Erythroblast (primary cell): ENCODE measurements at places on chromosomes 5 and 9.

GRCh38 chr9:28105001-28105400, 531.7 kb upstream of the C9orf72 start:
- no peak for DNase-seq

- DNase-seq, result no peak
Observed at GRCh38 chr5:118675247-118675646, 313.1 kb downstream of the DTWD2 start.

DNA sequence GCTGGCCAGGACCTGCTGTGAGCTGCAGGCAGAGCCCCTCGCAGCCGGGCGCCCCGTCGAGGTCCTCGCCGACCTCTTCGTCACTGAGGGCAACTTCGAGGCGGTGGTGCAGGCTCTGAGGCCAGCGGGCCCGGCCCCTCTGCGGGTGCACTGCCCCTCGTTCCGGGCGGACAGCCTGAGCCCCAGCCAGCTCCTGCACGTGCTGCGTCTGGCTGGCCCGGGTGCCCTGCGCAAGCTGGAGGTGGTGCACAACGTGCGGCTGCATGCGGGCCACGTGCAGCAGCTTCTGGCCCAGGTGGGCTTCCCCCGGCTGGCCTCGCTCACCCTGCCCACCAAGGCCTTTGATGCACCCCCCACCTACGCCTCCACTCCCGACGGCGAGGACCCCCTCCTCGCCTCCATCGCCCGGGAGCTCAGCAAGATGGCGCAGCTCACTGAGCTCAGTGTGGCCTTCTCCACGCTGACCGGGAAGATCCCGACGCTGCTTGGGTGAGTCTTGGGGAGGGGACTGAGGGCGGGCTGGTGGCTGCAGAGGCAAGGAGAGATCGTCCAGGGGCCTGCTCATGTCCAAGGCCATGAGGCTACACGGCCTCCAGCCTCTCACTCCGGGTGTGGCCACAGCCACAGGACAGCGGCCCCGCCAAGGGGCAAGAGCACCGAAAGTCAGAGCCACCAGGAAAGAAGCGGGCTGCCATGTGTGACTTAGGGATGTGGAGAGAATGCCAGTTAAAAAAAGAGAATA, 825 bp downstream of the LRRC14B start:
- no peak for DNase-seq

DNA sequence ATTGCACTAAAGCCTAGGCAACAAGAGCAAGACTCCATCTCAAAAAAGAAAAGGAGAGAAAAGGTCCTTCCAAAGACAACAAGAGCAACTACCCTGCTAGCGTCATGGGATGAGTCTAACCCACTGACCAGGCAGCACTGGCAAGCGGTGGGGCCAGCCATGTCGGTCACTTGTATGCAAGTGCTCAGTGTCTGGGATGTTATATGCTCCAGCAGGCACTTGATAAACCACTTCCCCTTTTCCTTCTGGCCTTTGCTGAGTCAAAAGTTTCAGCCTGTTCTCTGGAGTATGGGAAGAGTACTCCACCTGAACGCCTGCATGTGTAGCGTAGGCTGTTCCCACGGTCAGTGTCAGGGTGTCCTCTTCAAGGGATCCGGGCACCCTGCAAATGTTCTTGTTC, 9.2 kb upstream of the MXD3 start:
- no peak for DNase-seq

DNA sequence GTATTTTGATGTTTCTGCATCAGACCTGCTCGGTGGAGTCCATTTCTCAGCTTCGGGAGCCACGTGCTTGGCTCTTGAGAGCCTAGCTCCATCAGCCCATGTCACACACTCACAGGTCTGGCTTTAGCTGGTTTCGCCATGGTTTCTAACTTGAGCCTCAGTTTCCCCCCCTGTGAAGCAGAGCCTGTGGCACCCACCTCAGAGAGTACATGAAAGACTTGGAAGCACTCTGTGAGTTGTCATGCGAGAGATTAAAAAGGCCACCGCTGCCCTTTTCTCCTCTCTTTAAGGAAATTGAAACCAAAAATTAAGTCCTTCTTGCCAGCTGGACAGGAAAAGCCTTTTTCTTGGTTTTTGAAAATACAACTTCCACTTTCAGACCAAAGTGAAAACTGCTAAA, 8.8 kb downstream of the TENT4A start:
- peak; percentile 15 for DNase-seq

DNA sequence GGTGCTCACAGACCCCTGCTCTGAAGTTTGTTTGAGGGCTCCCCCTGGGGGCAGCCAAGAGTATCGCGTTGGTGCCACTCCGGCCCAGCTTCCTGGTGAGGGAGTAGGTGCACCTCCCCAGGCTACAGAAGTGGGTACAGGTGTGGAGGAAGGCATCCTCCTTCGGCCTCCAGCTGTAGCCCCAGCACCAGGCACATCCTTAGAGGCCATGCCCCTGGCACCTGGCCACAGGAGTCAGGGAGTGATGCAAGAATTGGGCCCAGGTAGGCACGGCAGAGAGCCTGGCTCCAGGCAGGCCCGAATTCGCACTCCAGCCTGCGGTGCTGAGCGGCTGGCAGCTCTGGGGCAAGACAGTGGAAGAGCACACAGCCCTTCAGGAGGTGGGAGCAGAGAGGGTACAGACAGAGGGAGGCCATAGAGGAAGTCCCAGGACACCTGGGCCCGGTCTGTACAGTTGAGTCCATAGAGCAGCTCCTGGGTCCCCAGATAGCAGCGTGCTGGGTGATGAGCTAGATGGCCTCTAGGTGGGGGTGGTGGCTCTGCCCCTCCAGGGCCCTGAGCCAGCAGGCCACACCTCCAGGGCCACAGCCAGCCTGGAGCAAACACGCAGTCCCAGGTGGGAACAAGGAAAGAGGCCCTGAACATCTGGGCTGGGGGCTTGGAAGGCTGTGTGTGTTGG, 2.4 kb downstream of the SAPCD2 start:
- DNase-seq, result peak; percentile 88

DNA sequence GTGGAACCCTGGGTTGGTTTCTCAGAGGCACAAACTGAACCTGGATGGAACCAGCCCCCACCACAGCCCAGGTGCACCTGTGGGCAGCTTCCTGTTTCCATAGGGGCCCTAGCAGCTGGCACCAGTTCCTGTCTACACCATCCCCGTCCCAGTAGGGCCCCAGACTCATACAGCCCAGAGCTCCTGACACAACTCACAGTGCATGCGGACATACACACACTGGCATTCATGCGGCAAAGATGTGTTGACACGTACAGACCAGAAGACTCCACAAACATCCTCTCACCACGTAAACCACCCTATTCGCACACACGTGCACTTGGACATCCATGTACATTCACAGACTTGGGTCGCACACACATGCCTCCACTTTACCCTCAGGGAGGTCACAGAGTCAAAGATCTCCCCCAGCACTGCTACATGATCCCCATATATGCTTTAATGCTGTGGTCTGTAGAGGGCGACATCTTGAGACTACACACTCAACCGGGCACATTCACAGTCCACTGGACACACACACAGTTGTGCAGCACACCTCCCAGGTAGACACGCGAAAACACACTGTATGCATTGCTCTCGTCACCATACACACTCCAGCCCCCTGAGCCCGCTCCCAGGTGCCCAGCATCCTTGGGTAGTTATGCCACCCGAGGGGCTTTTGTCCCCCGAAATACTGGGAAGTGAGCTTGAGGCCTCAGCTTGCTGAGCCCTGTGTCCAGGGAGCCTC, 22.4 kb downstream of the CXXC5 start:
- peak; percentile 73 for DNase-seq

GRCh38 chr5:36573438-36573837, 33.0 kb upstream of the SLC1A3 start:
- no peak for DNase-seq
